Activated naive CD4-positive, alpha-beta T cell (primary cell): ENCODE measurements at places on chromosomes 16 and 17.

DNA sequence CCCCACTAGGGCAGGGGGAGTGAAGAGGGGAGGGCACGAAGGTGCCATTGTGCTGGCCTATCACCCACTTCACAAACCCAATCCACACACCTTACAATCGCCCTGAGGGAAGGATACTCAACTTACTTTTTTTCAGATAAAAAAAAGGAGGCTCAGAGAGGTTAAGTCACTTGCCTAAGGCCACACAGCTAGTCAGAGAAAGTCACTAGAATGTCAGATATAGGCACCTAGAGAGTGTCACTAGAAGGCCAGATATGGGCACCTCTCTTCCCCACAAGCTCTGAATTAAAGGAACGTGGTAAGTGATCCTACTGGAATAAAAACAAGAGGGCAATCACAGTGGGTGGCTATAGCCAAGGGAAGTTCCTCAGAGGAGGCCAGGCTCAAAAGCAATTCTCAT, 204.5 kb upstream of the ASIC2 start:
- DNase-seq: no peak

- no peak for DNase-seq
Observed at GRCh38 chr17:40279402-40279801, 8.3 kb upstream of the CDC6 start.

- no peak for DNase-seq
Observed at GRCh38 chr16:53121043-53121620, 66.3 kb downstream of the CHD9 start.

GRCh38 chr16:78916928-78917545, 683.5 kb downstream of the MAF start:
- DNase-seq: no peak

DNA sequence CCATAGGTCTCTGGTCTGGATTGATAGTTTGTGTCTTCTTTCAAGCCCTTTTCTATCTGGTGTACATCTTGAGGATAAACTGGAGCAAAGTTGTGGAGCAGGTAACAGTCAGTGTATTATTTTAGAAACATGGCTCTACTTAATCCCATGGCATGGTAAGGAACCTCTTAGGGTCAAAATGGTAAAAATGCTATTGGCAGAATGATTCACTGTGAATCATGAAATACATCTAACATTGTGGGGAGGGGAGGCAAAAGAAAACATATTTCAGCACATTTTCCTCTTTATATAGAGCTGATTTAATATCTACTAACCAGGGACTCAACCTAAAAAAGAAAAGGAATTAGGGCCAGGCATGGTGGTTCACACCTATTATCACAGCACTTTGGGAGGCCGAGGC, 17.9 kb upstream of the ALDH3A2 start:
- no peak for DNase-seq

- DNase-seq: no peak
Observed at GRCh38 chr16:85710732-85711131, 22.0 kb upstream of the GINS2 start.

- no peak for DNase-seq
Observed at GRCh38 chr17:6567528-6568183, 11.3 kb upstream of the PITPNM3 start.

- DNase-seq: no peak
Observed at GRCh38 chr17:8322061-8322460, 12.0 kb downstream of the ARHGEF15 start.

- DNase-seq: no peak
Observed at GRCh38 chr16:55325458-55326109, 1.6 kb downstream of the IRX6 start.

- no peak for DNase-seq
Observed at GRCh38 chr16:14028202-14028601, 42.9 kb upstream of the MRTFB start.

DNA sequence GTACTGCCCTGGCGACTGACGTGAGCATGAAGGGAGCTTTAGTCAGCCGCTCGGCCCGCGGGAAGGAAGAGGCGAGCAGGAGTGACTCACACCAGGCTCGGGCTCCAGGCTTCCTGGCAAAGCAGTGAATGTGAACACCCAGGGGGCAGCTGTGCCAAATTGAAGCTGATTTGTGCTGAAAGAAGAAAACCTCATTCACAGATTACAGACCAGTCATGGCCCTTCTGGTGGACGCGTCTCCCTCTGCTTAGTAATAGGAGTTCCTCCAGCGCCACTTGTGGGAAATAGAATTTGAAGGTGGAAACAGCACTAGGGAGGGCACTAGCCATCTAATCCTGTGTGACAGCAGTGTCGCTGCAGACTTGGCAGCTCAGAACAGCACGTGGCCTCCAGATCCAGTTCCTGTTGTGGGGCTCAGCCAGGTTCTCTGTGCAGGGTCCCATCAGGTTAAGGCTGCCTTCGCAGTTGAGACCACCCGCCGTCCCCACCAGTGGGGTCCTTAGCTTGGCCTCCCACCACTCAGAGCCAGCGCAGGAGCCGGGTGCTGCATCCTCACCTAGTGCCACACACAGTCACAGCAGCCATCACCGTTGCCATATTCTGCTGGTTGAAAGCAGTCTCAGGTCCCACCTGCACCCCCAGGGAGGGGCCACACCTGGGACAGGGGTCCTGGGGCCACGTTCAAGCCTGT, 164.5 kb upstream of the CHMP6 start:
- DNase-seq: no peak

DNA sequence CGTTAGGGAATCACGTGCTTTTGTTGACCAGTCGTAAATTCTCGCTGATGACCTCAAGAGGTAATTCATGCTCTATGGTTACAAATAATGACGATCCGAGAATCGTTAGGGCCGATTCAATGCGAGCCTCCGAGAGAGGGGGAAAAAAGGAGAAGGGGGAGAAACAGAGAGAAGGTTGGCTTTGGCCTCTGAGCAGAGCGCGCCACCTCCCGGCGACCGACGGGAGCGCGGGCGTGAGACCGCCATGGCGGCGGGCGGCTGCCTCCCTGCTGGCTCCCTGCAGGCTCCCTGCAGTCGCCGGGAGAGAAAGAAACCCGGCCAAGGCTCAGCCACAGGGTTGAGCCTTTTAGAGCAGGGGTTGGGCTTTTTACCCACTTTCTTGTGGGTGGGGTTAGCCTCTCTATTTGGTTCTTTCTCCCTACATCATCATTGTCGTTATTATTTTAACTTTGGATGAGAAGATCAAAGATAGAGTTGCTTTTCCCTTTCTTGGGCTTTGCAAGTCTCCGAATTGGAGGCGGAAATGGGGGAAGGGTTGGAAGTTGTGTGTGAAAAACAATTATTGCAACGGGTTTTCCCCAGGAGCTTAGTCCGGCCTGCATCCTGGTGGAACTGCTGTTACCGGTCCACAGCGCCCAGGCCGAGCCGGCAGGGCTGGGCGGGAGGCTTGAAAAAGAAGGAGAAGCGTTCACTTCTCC, 410 bp upstream of the HOXB5 start:
- DNase-seq: peak; percentile 62

DNA sequence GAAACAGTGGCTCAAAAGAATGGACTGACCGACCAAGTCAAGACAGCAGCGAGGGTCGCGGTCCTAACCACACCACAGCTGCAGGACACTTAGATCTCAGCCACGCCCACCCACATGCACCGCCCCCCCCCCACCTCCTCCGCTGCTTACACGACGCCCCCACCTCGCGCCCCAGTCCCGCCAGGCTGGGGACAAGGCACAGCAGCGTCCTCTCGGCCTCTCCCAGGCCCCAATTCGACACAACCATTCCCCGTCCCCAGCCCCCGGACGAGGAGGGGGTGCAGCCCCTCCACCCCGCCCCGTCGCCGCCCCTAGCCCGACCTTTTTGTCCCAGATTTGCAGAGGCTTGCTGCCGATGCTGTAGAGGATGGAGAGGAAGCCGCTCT, 477 bp downstream of the CFAP20 start:
- DNase-seq: peak; percentile 29

DNA sequence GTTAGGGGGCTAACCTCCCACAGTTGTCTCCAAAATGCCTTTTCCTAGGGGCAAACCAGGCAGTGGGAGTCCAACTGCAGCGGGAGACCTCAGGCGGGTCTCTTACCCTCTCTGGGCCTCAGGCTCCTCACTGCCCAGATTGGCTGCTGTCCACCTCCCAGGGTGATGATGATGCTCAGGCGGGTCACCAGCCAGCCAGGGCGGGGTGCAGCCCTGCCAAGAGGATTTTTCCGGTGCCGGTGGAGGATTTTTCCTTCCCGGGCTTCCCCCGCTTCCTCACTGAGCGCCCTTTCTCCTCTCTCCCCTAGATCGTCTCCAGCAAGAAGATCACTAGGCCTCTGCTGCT, 22.8 kb downstream of the CPNE2 start:
- DNase-seq: no peak

- no peak for DNase-seq
Observed at GRCh38 chr16:57462978-57463362, 491 bp downstream of the POLR2C start.

DNA sequence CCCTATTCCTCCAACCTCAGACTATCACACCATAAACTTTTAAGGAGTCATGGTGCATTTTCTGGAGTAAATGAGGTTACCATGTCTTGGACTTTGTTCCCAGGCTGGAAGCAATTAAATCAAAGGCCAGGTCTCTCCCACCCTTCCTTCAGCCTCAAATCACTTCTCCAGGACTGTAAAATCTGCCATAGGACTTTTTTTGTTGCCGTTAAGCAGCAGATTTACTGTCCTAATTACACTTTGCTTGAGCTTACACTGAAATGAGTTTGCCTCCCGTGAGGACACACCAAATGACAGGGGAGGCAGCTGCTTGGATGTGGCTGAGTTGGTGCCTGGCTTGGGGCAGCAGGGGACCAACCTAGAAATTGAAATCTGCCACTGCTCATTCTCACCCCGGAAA, 14.7 kb downstream of the DCAKD start:
- DNase-seq: no peak

DNA sequence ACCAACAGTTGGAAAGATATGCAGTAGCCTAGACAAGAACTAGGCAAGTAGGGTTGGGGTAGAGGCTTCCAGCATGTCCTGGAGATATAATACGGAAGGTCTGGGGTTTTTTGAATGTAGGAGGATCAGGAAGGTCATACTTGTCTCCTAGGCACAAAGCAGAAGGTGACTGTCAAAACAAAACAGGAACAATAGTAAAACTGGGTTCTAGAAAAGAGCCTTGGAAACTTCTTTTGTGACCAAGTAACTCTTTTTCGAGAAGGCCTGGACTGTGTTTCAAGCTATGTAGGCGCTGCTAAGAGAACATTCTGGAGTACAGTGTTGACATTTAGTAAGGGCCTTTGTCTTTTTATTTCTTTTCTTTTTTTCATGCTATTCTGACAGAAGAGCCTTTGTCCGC, 26.9 kb upstream of the TENT4B start:
- DNase-seq: no peak

GRCh38 chr16:11585460-11586377, 1.0 kb downstream of the LITAF start:
- DNase-seq: no peak

DNA sequence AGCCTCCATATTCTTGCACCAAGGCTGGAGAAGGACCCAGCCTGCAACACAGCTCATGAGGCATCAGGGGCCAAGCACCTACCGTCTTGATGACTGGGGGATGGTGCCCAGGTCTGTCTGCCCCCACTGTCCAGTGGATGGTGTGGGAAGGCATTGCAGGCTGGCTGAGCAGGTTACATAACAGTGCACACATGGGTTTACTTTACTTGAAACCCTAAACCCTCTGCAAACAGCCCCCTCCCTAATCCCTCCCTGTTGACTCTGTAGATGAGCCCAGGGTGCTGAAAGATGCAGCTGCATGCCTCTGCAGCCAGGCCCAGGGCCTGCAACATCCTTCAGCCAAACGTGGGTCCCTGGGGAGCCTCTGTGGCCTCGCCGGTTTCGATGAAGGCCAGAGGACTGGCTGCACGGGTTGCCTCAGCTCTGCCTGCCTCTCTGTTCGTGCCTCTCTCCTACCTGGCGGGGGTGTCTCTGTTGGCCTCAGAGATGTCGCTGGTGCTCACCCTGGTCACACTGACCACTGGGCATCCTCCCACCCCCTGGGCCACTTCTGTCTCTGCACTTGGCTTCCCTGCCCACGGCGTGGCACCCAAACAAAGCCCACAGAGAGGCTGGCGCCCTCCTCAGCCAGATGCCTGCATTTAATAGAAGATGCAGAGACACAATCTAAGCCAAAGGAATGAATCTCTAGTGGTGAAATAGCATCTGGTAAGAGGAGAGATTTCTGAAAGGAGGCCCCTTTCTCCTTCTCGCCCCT, 95.1 kb downstream of the METRNL start:
- no peak for DNase-seq

DNA sequence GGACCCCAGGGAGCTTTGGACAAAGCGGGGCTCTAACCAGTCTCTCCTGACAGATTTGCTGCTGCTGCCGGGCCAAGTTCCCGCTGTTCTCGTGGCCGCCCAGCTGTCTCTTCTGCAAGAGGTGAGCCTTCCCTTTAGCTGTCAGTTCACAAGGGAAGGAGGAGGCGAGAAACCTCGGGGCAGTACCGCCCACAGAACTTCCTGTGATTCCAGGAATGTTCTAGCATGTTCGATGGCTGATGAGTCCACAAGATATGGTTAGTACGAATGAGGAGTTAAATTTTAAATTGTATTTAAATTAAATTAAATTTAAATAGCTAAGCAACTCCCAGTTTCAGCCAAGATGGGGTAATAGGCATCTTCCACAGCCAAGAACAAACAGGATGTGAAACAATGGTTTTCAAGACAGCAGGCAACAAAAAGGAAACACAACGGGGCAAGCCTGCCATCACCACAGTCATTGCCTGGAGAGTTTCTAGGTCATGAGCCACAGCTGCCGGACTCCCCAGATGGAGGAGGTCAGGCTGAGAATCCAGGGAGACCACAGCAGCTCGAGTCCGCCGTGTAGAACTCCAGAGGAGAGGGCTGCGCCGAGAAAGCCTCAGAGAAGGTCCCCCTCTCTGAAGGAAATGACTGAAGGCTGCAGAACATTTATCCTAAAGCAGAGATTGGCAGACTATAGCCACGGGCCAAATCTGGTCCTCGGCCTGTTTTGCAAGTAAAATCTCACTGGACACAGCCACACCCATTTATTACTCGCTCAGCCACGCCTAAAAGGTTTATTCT, 9.5 kb upstream of the TCF25 start:
- DNase-seq: no peak
